ENCODE measurements at places on chromosomes 3 and 15.

DNA sequence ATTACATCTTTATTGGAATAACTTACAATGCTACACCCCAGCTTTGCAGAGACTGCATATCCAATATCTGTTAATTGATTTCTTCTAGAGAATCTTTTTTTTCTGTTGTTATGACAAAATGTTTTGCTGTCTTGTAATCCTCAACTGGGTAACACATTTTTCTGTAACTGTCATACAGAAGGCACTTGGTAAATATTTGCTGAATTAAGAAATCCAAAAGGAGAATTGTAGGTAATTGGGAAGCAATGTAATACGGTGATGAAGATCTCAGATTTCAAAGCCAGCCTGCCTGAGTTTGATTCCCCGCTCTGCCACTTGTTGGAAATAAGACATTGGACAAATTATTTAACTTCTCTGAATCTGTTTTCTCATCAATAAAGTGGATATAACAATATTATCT, 169.1 kb downstream of the WDR72 start:
- DNase-seq: no peak

DNA sequence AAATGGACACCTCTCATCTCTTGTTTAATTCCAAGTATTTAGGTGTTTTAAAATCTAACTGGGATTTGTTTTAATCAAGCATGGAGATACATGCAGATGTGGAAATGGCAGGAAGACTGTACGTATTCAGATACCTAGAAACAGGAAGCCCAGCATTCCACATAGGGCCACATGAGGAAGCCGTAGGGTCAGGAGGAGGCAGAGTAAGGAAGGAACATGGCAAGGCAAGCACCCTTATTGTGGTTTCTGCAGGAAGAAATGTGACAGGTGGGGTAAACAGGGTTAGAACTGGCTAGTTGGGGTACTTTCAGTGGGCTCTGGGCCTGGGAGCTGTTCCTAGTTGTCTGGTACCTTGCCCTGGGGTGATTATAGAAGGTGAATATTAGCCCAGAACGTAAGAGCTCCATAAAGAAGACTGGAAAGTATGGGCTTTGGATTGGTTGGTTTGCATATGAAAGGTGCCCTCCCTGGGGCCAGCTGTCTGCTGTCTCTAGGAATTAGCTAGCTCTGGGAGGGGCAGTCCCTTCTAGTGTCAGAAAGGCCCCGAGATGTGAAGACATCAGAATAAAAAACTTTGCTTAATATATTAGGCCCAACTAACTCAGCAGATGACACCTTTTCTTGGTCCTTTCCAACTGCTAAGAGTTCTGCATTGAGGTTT, 107.7 kb upstream of the CADPS start:
- DNase-seq: no peak

- DNase-seq: peak; percentile 41
Measured at GRCh38 chr3:13308380-13308801, 111.7 kb downstream of the NUP210 start.

GRCh38 chr3:186882881-186883685, 40.6 kb downstream of the ADIPOQ start:
- DNase-seq: peak; percentile 59

GRCh38 chr3:85164436-85164835, 205.6 kb downstream of the CADM2 start:
- DNase-seq: no peak

GRCh38 chr3:177195242-177195991, 1.9 kb downstream of the TBL1XR1 start:
- no peak for DNase-seq

GRCh38 chr15:24621630-24622215, 53.9 kb upstream of the NPAP1 start:
- DNase-seq: no peak

GRCh38 chr15:68715111-68715510, 105.6 kb downstream of the ANP32A start:
- no peak for DNase-seq

DNA sequence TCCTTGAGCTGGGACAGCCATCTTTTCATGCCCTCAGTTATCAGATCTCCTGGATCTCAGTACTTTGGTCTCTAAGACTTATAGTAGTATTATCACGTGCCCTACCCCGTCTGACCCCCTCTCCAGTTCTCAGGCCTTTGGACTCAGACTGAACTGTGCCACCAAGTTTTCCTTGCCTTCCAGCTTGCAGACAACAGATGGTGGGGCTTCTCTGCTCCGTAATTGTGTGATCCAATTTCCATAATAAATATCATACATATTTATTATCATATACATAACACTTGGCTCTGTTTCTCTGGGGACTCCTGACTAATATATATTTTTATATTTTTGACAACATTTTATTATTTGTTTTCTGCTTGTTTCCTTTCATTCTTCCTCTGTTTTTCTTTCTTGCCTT, 458.8 kb upstream of the SEMA6D start:
- DNase-seq: no peak

- peak; percentile 29 for DNase-seq
Measured at GRCh38 chr15:51726302-51727073, 11.0 kb downstream of the LYSMD2 start.

DNA sequence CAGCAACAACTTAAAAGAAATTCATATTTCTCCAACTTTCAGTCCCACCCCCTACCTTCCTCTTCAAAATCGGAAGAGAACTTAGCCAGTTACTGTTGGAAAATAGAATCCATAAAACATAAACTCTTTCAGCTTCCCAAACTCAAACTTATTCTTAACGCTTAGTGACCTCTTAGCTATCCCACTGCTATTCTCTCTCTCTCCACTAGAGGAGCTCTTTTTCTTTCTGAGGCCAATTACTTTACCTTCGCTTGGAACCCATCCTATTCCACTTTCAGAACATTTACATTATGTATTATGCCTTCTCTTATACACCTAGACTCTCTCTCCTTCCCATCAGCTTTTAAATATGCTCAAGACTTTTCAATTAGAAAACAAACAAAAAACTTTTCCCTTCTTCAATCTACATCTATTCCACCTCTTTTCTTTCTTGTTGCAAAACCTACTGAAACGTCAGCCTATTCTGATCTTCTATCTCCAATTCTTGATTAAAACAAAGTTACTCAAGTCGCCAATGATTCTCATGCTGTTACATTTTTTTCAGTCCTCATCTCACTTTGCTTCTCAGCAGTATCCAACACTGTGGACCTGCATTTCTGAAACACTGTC, 13.4 kb upstream of the GHSR start:
- no peak for DNase-seq

- DNase-seq: no peak
Measured at GRCh38 chr15:41671656-41672648, 11.7 kb downstream of the MGA start.

GRCh38 chr15:39194106-39194830, 386.6 kb upstream of the THBS1 start:
- no peak for DNase-seq

DNA sequence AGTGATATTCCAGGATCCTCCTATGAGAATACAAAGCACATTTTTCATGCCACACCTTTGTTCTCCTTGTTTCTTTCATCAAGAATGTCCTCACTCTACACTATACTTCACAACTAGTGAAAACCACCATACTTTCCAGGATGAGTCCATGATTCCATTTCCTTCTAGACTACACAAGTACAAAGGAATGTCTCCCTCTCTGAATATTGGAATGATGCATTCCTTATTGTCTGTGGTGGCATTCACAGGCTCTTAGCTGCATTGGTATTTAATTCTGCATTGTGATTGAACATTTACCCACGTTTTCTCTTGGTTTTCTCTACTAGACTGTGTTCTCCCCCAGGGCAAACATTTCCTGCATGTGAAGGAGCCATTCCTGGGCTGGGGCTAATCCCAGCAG, 217.5 kb downstream of the RAP2B start:
- no peak for DNase-seq

- no peak for DNase-seq
Measured at GRCh38 chr15:62894322-62895085, 148.0 kb upstream of the TPM1 start.

DNA sequence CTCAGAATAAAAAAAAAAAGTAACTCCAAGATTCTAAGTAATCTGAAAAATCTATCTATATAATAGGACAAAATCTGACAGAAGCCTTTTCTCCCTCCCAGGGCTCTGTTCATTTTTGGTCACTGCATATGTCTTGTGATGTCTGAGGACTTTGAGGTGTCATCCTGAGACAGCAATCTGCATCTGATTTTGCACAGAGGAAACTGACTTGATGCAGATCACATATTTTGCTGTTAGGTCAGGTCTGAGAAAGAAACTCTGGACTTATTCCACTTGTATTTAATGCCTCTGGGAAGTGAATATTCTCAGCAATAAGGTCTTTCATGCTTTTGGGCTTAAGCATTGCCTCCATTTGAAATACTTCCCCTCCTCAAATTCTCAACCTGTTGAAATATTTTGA, 295.2 kb upstream of the THBS1 start:
- DNase-seq: no peak

DNA sequence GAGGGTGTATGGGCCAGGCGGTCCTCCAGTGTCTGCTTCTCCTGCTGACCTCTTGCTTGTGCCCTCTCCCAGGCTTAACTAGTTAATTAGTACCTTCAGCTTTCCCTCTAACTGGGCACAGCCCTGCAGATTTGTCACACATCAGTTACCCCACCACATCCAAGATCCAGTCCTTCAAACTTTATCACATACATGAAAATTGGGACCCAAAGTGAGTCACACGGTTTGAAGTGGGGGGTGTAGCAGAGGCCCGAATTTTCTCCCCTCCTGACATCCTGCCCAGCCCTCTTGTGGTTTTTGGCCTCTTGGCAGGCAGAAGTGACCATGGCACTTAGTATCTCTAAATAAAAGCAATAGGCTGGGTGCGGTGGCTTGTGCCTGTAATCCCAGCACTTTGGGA, 3.9 kb downstream of the MAPKAPK3 start:
- DNase-seq: no peak

DNA sequence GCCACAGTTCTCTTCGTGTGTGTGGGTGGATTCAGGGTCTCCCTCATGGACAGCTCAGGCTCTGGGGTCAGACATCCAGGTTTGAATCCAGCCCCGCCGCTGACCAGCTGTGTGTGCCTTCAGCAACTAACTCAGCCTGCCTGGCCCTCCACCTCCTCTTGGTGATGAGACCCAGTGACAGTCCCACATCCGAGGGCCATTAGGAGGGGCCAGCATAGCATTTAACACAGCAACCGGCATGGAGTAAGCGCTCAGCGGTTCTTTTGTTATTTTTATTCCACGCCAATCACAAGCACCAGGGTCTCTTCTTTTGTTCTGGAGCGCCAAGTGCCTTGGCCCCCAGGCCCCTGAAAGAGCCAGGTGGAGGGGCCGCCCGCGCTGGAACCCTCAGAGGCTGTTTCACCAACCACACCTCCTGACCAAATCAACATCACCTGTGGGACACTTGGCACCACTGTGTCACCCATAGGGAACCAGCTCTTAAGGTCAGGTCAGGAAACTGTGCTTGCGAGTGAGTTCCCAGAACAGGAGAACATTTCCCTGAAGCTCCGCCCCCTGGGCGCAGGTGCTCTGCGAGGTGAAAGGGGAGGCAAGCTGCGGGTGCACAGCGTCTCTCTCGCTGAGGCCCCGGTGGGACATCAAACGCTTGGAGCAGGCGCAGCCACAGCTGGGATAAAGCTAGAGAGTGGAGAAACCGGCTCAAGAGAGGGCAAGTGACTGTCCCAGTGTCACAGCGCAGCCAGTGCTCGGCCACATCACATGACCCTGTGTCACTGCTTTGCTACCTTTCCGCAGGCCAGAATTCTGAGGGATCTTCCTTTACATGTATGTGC, 311.3 kb downstream of the UACA start:
- DNase-seq: peak; percentile 22

DNA sequence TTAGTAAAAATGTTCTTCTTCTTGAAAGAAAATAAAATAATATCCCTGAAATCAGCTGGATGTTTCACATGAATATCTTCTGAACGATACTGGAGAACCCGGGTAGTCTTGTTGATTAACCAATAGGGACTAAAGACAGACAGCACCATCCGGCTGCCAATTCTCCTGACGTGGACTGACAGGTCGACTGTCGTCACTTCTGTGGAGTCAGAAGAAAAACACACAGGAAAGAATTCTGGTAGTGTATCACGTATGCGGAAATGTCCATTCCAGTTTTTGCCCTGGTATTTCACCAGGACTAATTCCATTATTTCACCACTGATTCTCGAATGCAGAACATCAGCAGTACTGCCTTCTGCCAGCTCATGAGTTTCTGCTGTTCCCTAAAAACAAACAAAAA, 144.6 kb downstream of the VPS13C start:
- DNase-seq: no peak

- DNase-seq: no peak
Measured at GRCh38 chr15:58010983-58011382, 54.5 kb downstream of the ALDH1A2 start.

- no peak for DNase-seq
Measured at GRCh38 chr15:45087513-45087912, 26.5 kb downstream of the DUOX2 start.

DNA sequence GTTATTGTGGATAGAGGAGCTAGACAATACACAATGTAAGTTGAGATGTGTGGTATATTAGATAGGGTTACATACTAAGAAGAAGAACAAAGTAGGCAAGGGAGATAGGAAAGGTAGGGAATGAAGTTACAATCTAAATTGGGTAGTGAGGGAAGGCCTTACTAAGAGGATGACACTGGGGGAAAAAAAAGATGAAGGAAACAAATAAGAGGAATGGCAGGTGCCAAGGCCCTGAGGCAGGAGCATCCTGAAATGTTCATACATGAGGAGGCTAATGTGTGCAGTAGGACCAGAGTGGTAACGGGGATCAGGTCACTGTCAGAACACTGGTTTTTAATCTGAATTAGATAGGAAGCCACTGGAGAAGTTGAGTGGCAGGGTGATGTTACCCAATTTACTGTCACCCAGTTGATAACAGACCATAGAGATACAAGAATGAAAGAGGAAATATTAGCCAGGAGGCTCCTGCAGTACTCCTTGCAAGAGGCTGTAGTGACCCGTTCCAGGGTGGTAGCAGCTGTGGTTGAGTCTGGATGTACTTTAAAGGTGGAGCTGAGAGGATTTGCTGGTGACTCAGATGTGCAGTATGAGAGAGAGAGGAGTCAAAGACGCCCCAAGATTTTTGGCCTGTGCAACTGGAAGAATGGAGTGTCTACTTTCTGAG, 14.4 kb downstream of the RTP1 start:
- DNase-seq: no peak

DNA sequence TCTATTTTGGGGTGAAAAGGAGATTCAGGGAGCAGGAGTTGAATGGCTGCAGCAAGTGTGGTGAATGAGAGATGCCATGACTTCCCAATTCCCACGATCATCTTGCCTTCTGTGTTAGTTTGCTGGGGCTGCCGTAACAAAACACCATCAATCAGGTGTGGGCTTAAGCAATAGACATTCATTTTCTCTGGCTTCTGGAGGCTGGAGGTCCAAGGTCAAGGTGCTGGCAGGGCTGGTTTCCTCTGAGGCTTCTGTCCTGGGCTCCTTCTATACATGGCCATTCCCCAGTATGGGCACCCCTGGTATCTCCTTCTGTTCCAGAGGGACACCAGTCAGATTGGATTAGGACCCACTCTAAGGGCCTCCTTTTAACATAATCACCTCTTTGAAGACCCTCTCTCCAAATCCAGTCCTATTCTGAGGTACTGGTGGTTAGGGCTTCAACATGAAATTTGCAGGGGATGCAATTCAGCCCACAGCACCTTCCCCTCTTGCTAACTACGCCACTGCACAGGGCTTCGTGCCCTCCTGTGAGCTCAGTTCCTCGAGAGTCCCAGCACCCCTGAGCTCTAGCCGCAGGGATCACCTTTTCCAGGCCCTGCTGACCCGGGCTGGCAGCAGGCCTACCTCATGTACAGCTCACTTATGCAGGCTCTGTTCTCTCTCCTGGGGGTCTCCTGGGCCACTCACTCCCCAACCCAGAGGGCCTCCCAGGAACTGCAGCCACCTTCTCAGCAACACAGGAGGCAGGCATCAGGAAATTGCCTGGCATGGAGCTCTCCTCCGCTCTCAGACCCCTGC, 37.3 kb upstream of the SLC6A11 start:
- no peak for DNase-seq

- no peak for DNase-seq
Measured at GRCh38 chr3:170488802-170489201, 70.1 kb downstream of the CLDN11 start.

All from activated CD4-positive, alpha-beta T cell treated with anti-CD3 and anti-CD28 coated beads, Interleukin-2, amount 50 U/mL, for 48 hours (primary cell).